ENCODE measurements at places on chromosomes 5 and 9.

DNA sequence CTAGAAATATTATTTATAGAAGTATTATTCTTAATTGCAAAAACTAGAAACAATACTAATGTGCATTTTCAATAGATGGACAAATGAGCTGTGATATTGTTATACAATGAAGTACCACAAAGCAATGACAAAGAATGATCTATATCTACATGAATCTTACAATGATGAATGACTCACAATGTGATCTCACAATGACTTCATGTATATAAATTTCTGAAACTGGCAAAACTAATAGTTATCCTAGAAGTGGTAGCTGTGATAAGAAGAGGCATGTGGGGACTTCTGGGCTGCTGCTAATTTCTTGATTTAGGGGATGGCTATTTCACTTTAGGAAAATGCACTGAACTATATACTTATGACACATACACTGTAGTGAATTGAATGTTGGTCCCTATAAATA, 396.0 kb upstream of the ZNF608 start:
- DNase-seq: no peak

DNA sequence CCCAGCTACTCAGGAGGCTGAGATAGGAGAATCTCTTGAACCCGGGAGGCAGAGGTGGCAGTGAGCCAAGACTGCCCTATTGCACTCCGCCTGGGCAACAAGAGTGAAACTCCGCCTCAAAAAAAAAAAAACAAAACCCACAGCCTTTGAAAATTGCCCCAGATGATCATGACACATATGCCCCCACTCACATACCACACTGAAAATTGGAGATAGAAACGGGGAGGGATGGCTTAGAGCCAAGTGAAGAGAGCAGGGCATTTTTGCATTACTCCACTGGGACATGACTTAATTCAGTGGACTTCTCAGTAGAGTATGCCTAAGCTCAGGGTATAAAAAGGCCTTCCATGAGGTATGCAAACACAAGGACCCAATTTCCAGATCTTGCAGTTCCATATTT, 309.3 kb downstream of the BNC2 start:
- no peak for DNase-seq

DNA sequence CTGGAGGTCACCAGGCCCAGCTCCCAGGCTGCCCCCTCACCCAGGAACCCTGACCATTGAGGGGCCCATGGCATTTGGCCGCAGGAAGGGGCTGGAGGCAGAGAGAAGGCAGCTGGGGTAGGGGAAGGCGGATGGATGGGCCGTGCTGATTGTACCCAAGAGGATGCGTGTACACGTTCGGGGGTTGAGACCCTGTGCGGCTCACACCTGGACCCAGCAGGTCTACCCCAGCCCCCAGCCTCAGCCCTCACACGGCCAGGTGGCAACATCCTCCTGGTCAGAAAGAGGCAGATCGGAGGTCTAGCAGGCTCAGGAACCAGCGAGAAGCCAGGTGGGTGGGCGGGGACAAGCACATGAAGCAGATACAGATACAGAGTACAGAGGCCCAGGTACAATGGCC, 33.7 kb downstream of the NACC2 start:
- no peak for DNase-seq

GRCh38 chr5:14129123-14129522, 14.0 kb upstream of the TRIO start:
- DNase-seq: no peak

DNA sequence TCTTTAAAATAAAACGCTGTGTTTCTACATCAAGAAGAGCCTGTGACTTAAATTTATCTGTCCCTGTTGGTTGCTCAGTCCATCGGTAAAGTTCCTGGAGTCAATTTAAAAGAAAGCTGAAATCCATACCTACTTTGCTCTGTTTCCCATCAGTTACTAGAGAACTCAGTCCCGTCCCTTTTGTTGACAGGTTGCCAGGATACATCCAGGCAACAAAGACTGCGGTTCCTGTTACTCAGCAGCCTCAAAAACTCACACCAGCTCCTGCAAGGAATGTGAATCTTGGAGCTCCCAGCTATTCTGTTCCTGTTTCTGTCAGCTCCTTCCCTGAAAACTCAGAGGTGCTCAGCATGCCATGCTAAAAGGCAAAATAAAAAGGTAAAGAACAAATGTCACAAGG, at the start of gene ZNF474:
Gene ZNF474 (plus strand): TSS at position 241 of the 400 bp plus-strand sequence. CDS start 22,445 bp downstream, outside the sequence.
- DNase-seq: no peak

GRCh38 chr9:126423916-126424185, 97.2 kb downstream of the MVB12B start:
- DNase-seq: no peak
